ENCODE measurements at places on chromosomes 5 and 9.

- peak; percentile 91 for DNase-seq
Observed at GRCh38 chr5:11477786-11478185, 426.5 kb downstream of the CTNND2 start.

DNA sequence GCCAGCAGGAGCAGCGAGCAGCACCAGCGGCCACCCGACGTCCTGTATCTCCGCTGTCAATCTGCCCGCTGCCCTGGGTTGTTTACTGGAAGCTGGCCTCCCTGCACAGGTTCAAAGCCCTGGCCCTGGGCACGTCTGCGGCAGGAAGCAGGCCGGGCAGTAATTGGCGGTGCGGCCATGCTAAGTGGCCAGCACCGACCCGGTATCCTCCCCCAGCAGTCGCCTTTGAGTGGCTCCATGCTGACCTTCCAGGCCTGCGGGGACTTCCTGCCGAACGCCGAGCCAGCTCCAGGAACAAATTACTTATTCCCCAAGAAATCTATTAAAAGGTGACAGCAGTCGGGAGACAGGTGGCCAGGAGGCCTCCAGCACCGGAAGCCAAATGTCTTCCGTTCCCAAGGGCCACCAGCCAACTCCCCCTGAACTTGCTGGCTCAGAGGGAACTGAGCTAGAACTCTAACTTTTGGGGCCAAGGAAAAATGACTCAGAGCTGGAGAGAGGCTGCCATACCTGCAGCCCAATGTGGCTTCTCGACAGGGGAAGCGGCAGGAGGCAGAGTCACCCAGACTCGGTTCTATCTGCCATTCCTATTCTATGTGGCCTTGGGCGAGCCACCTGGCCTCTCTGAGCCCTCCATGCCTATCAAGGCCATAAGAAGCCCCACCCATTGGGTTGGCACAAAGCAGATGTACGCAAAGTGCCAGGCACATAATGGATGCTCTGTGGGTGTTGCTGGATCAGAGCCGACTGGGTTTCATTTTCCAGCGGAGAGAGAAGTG is 13.7 kb upstream of the PSMB7 start:
- no peak for DNase-seq

- DNase-seq = peak; percentile 57
Observed at GRCh38 chr5:93789173-93790067, 48.0 kb upstream of the POU5F2 start.

DNA sequence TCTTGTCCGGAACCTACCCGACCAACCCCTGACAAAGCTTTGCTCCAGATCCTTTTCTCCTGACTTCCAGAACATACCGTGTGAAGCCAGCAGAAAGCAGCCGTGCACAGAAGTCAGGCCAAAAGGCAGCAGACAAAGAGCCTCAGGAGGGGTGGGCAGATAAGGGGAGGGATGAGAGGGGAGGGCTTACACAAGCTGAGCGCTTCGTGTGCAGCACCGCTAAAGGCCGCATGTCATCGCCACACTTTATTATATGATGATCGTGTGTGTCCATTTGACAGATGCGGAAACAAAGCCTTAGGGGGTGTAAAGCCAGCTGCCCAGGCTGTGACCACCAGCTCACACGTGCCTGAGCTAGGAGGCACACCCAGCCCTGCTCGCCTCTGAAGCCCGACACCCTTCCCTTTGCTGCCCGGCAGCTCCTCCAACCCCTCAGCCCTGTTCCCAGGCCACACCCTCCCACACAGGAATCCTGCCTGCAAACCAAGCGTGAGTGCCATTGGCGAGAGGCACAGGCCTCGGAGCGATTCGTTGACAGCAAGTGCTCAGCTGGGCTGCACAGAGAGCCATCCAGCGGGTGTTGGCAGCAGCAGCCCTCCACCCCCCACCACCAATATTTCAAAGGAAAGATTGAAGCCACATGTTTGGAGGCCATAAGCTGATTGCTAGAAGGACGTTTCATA is 170.5 kb upstream of the SMIM23 start:
- DNase-seq = peak; percentile 71

- DNase-seq = peak; percentile 55
Observed at GRCh38 chr9:18905028-18905882, 127.8 kb downstream of the SAXO1 start.

DNA sequence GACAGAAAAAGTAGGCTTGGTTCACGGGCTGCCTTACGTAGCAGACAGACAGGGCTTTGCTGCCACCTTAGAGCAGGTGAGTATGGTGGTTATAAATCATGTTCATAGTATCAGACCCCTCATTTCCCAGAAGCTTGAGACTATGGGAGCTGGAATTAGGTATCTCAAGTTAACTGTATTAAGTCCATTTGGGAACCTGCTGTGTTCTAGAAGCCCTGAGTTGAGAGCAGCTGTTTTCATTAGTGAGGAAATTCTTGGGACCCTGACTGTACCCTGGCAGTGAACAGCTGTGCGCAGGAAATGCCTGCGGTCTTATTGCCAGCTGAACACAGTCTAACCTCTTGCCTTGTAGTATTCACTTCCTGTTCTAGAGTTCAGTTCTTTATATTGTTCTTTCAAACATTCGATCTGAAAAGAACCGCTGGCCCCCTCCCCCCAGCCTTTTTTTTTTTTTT is 29.8 kb downstream of the UGCG start:
- no peak for DNase-seq

DNA sequence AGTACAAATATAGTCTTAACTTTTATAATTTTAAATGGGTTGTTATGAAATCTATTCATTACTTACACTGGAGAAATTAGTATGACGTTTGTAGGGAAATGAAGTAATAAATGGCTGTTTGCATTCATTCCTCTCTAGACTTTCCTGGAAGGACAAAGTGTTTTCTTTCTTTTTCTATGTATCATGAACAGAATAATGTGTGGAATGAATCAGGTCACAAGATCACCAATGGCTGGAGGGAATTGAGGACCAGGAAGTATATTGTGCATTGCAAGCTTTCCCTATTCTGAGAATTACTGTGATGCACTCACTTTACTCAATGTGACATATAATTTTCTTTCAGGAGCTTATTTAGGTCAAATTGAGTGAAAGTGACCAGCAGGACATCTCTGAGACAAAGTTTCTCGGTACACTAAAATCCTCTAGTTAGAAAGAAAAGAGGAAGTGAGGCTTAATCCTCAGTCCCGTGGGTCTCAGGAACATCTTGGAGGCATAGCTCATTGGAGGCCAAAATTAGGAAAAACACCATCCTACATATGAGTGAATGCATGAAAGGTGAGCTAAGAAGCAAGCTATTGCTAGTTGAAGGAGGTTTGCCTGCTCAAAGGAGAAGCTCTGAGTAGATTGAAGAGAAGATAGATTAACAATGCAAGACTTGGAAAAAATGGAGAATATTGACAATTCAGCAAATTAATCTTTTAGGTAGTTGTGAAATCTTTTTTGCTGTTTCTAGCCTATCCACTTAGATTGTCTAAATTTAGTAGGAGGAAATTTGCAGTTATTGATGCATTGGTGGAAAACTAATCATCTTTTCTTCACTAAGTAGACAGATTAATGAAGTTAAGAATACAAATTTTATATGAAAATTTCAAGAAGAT is 28.0 kb downstream of the ERAP2 start:
- no peak for DNase-seq
